ENCODE measurements at places on chromosomes 7 and 10.

DNA sequence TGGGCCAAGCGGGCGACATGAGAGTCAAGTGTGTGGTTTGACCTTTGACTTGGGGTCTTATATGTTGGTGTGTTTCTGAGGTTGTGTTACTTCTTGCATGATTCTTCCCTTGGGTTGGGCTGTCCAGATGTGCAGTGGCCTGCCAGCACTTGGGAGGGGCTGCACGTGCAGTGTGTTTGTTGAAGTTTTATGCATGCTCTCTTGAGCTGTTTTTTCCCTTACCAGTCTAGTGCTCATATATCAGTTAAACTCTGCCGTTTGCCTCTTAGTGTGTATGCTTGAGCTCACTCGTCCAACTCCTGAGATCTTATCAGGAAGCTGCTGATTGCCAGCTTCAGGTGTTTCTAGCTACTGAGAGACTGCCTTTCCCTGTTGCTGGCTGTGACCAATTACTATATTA is 23.1 kb downstream of the SP4 start:
- no peak for DNase-seq

GRCh38 chr10:96532523-96532922 is 18.8 kb upstream of the TLL2 start:
- DNase-seq, result no peak

- no peak for DNase-seq
Observed at GRCh38 chr10:29914986-29915785, 144.2 kb downstream of the JCAD start.

DNA sequence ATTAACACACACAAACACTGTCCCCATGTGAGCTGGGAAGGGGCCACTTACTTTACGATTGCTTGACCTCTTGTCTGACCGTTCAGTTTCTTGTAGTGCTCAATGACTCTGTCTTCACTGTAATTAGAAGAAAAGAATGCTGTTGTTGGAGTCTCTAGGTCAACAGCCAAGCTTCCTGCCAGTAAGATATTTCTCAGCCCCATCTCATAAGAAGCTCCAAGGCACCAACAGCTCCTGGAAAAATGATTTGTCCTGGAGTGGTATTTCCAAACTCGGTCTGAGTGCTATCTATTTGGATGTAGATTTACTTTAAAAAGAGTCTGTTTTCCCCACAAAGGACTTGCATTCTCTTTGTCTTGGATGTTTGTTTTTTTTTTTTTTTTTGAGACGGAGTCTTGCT is 153.7 kb downstream of the PRPF18 start:
- no peak for DNase-seq

DNA sequence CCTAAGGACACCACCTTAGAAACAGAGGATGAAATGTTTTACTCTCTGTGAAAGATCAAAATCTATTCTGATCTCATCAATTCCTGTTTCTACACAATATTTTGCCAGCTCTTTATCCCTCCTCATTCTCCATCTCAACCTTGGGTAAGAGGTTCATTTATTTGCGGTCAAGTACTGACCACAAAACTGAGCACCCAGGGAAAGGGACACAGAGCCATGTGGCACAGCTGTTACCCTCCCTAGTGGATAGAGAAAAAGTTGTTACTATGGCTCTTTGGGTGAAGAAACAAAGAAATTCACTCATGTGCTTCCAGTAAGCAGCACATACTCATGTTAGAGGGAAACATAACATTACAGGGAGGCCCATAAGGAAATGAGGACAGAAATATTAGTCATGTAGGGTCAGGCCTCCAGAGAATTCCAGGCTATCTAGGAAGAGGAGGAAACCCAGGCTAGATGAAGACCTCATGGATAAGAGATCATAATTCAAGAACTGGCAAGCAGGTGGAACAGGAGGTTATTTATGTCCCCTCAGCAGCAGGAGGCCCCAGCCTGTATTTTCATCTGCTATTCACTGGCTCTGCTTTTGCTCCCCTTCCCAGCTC is 114.5 kb downstream of the ATE1 start:
- no peak for DNase-seq

GRCh38 chr7:114843102-114843501 is 78.8 kb upstream of the MDFIC start:
- no peak for DNase-seq

GRCh38 chr10:35386594-35387174 is 50.4 kb downstream of the CCNY start:
- no peak for DNase-seq

GRCh38 chr10:59843748-59844147 is 62.6 kb downstream of the CCDC6 start:
- no peak for DNase-seq

GRCh38 chr10:58969576-58969975 is 206.9 kb upstream of the PHYHIPL start:
- DNase-seq, result no peak

GRCh38 chr7:92325173-92325572 is 79.4 kb downstream of the ANKIB1 start:
- DNase-seq, result no peak

GRCh38 chr10:17249820-17250219 is 21.8 kb downstream of the VIM start:
- DNase-seq, result no peak

DNA sequence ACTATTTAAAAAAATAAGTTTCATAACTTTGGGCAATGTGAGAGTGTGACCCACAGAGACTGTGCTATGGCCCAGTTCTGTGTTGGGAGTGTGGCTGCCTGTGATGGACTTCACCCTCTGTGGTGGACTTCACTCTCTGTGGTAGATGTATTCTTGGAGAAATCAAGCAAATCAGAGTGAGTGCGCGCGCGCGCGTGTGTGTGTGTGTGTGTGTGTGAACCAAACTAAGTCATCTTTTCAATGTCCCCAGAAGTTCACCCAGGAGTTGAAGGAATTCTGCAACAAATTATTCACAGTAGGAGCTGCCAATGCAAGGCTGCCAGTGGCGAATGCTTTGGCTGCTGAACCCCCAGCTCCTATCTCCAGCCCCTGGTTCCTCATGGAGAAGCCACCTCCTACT is 184.5 kb downstream of the ADAM12 start:
- no peak for DNase-seq

DNA sequence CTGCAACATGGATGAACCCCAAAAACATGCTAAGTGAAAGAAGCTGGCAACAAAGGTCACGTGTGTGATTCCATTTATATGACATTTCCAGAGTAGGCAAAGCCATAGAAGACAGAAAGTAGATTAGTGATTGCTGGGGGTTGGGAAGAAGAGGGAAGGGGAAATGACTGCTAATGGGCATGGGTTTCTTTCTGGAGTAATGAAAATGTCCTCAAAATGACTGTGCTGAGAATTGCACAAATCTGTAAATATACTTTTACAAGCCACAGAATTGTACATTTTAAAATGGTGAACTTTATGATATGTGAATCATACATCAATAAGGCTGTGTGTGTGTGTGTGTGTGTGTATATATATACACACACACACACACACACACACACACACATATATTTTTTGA is 15.8 kb downstream of the MMS19 start:
- no peak for DNase-seq

- DNase-seq, result no peak
Observed at GRCh38 chr10:107164992-107165391, 486 bp upstream of the SORCS1 start.

- DNase-seq, result no peak
Observed at GRCh38 chr10:5855979-5856700, 33.6 kb downstream of the ANKRD16 start.

DNA sequence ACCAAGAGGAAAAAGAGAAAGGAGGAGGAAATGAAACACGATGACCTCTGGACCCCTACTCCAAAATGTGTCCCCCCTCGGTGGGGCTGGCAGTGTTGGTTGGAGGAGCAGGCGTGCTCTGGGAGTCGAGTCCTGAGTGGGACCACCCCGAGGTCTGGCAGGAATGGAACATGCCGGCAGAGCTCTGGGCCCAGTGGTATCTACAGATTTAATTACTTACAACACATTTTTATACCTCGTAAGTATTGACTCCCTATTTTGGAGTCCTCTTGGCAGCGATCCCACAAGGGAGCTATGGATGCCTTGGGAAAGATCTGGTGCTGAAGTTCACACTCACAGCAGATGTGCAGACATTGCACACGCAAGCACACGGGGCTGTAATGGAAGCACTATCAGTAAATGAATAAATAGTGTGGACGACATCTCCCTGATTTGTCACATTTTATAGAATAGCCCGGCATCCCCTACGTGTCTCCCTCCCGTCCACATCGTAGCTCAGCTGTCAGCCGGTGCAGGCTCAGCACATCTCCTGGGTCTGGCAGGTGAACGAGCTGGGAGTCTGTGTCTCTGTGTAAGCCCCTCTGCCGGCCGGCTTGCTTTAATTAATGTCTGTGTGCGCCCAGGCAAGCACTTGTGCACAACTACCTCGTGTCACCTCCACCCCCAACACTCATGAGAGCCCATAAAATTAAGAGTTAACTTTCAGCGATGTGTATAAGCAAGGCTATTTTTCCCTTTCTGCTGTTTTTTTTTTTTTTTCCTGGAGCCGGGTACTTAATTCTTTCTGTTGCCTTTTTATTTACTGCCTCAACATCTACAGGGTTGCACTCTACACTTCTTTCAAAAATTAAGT is 603.2 kb downstream of the LRMDA start:
- DNase-seq, result no peak

DNA sequence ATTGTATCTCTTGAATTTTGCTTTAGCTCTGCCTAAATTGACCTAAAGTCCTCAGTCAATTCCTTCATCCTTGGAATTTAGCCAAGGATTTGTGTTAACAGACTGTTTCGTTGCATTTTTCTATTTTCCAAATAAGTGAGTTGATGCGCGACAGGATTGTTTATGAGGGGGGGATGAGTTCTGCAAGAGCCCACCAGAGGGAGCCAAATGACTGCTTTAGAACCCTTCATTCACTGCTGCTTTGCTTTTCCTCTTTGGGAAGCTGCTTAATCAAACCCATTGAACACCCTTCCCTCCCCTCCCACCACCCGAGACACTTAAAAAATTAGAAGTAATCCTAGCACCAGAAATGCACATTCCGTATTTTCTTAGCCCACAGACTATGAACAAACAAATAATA is 33.7 kb upstream of the PTF1A start:
- no peak for DNase-seq

- DNase-seq, result no peak
Observed at GRCh38 chr10:116049158-116049973, 223.6 kb downstream of the GFRA1 start.

- DNase-seq, result no peak
Observed at GRCh38 chr7:1646391-1646790, 23.7 kb upstream of the ELFN1 start.

DNA sequence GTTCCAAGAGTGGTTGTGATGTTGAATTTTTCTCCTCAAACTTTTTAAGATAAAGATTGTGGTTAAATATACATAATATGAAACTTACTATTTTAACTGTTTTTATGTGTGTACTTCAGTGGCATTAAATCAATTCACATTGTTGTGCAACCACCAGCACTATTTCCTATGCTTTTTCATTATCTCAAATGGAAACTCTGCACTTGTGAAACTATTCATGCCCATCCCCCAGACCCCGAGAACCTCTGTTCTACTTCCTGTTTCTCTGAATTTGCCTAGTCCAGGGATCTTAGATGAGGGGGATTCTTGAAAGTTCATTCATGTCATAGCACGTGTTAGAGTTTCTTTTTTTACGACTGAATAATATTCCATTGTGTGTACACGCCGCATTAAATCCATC is 67.0 kb downstream of the WDR37 start:
- no peak for DNase-seq

DNA sequence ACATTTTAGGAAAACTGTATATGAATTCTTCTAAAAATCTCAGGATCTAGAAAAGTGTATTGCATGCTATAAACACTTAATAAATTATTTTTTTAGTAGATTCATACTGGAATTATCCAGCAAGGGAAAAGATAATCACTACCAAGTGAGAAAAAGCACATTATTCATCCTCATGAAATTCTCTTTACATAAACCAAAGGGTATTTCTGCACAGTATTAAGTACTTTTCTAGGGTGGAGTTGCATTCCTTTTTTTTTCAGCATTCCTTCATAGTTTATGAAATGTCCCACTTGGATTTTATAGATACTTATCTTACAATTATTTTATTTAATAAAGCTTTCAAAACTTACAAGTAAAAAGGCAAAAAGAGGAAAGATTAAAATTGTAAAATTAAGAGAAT is 403.3 kb downstream of the HGF start:
- DNase-seq, result no peak

GRCh38 chr7:118708741-118709140 is 484.2 kb downstream of the ANKRD7 start:
- DNase-seq, result no peak

GRCh38 chr7:108200326-108200725 is 70.2 kb upstream of the LAMB4 start:
- DNase-seq, result no peak

- peak; percentile 73 for DNase-seq
Observed at GRCh38 chr7:102433219-102434038, at the start of gene ORAI2. TSS of gene ORAI2 (plus strand) at chr7:102433575. CDS start at chr7:102438957, 5,382 bp downstream.

GRCh38 chr10:116198676-116199035 is 74.3 kb downstream of the GFRA1 start:
- no peak for DNase-seq

- no peak for DNase-seq
Observed at GRCh38 chr7:155865830-155866525, 53.7 kb upstream of the SHH start.

- DNase-seq, result no peak
Observed at GRCh38 chr10:33291053-33291592, 43.3 kb downstream of the NRP1 start.

DNA sequence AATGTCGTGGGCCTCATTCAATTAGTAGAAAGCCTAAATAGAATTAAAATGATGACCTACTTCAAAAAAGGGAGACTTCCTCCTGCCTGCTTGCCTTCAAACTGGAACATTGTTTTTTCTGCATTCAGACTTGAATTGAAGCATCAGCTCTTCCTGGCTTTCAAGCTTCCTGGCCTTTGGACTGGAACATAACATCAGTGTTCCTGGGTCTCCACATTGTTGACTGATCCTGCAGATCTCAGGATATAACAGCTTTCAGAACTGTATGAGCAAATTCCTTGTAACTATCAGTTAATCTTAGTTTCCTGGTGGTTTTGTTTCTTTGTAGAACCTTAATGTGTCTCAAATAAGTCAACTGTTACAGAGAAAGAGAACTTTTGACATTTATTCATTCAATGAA is 18.6 kb downstream of the MAGI2 start:
- DNase-seq, result no peak

DNA sequence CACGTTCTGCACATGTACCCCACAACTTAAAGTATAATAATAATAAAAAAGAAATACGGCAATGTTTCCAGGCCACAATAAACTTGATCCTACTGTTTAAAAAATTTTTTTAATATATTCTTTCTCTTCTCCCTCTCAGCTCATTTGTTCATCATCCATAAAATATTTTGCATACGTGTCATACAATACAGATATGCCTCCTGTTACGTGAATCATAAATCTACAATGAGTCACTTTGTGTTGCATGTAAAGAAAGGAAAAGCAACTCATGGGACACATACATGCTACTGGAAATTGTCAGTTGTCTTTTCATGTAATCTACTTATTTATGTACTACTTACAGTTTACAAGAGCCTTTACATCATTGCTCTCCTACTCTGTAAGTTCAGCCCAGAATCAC is 1.1 kb upstream of the TECTB start:
- DNase-seq, result no peak

- no peak for DNase-seq
Observed at GRCh38 chr7:157446322-157446721, 109.5 kb downstream of the DNAJB6 start.

- DNase-seq, result no peak
Observed at GRCh38 chr10:50437248-50437647, 185.9 kb upstream of the ASAH2 start.

Data from activated CD4-positive, CD25-positive, alpha-beta regulatory T cell (primary cell).